ENCODE measurements at places on chromosomes 5 and 9. TPM values are rescaled to one million over a fixed set of nuclear protein-coding genes. Genes with fewer than 3 reads are reported as not detected.

BTNL8 gene
- total RNA-seq, result not detected

TMEM174 gene
- total RNA-seq, result not detected

DIRAS2 gene
- total RNA-seq, result 0.12 TPM

GRIA1 gene
- total RNA-seq, result 33.9 TPM

BNIP1 gene
- 24.0 TPM for total RNA-seq

GOLPH3 gene
- 144 TPM for total RNA-seq

SNCAIP gene
- total RNA-seq, result 0.65 TPM

ANKRD34B gene
- not detected for total RNA-seq

IRX4 gene
- total RNA-seq, result 0.16 TPM

HEXB gene
- 141 TPM for total RNA-seq

PCDHGA6 gene
- 6.5 TPM for total RNA-seq

Data from hair follicle dermal papilla cell (primary cell).